ENCODE measurements at places on chromosomes 3 and 15.

GRCh38 chr15:60585743-60586708 is 107.1 kb upstream of the ICE2 start:
- peak; percentile 69 for DNase-seq

GRCh38 chr3:101861212-101861788 is 12.0 kb downstream of the NFKBIZ start:
- no peak for DNase-seq

GRCh38 chr3:116191409-116191808 is 253.9 kb downstream of the LSAMP start:
- DNase-seq, result no peak

- DNase-seq, result no peak
Measured at GRCh38 chr3:21392526-21392925, 358.5 kb downstream of the ZNF385D start.

- no peak for DNase-seq
Measured at GRCh38 chr15:43868406-43868805, 41.6 kb downstream of the WDR76 start.

- DNase-seq, result no peak
Measured at GRCh38 chr15:95292785-95293450, 1037.6 kb upstream of the NR2F2 start.

DNA sequence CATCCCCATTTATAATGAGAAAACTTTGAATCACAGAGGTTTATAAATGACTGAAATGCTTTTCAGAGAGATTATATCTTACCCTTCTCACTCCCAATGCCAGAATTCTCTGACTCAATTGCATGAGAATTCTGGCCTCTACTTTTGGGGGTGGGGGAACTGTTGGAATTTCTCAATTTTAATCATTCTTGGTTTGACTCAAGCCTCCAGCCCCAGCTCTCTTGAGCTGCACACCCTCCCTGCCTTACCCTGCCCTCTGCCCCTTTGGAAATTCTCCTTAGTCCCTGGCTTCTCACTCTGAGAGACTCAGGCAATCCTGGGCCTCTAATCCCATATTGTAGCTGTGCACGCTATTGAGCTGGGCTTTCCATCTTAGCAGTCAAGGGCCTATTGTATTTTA is 44.2 kb downstream of the ZNF589 start:
- no peak for DNase-seq

- no peak for DNase-seq
Measured at GRCh38 chr3:101928890-101929289, 79.6 kb downstream of the NFKBIZ start.

DNA sequence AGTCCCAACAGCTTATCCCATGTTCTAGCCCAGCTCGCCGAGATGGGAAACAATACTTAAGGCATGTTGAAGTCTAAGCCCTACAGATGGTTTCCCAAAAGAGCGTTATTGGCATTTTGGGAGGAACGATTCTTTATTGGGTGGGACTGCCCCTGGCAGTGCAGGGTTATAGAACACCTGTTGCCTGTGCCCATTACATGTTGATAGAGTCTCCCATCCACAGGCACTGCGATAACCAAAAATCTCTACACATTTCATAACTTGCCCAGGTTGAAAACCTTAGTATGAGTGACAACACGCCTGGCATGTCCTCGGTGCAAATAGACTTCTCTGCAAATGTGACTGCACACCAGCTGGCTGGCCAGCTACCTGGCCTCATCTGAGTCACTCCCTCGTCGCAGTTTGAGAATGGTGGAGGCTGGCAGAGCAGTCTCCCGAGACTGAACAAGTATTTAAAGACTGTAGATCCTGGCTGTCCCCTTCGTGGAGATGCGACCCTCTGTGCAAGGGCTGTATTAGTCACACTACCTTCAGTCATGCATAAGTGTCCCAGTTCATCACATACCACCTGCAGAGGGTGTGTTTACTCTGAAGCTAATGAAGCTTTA is 18.7 kb downstream of the ZNF80 start:
- DNase-seq, result peak; percentile 72

GRCh38 chr3:105816833-105817232 is 52.0 kb downstream of the CBLB start:
- DNase-seq, result no peak

DNA sequence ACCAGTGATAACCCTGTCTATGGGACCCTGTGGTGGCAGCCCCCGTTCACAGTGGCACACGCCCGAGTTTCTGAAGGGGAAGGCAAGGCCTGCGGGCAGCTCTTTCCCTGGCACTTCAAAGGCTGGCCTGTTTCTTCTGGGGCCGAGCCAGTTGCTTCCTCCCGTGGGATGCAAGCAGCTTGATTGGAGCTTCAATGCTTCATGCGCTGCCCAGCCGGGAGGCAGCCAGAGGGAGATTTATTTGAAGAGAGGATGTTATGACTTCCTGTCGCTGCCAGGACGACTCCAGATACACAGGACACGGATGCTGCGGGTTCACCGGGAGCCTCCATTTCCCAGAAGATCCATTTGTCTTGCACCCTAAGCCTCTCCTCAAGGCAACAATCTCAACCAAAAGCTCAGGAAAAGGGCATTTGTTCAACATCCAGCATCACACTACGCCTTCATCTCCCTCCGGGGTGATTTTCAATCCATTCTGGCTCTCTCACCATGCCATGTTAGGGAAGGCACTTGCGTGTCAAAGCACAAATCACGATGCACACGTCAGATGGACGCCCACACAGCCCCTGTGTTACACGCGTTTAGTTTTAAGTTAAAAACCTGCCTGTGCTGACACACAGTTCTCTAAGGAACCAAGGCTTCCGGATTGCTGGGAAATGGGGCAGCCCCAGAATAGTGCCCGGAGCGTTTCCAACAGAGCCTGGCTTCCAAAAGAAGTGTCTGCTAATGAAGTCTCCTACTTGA is 330.2 kb downstream of the OCA2 start:
- no peak for DNase-seq

DNA sequence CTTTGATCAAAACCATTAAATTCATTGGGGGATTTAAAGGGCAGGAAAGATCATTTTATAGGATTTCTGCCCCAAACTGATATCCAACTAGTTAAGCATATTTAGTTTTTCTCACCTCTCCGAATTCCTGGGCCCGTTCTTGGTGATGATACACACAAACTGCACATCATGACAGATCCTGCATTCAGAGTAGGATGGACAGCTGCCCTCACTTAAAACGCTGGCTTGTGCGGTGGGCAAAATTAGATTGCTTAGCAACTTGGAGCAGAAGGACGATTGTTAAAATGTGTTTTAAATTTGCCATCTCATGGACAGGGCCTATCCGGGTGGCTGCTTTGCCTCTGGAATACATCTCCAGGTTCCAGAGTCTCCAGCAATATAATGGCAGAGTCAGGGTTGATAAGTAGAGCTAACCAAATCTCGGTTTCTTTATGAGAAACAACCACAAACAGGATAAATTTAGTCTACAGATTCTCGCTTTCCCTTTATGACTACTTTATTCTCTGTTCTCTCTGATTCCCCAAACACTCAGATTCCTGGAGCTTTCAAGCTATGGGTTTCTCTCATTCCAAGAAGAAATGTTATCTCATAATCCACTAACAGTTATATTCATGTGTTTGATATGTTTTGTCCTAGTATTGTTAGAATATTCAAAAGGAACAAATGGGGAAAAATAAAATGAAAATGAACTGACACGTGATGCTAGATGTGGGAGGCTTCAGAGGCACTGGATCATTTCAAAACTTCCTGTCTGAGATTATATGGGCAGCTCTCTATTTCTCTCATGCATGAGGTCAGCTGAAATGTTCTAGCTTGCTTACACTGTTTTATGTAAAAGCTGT is 1014.1 kb upstream of the SEMA6D start:
- no peak for DNase-seq

- no peak for DNase-seq
Measured at GRCh38 chr15:37038716-37039106, 61.6 kb downstream of the MEIS2 start.

DNA sequence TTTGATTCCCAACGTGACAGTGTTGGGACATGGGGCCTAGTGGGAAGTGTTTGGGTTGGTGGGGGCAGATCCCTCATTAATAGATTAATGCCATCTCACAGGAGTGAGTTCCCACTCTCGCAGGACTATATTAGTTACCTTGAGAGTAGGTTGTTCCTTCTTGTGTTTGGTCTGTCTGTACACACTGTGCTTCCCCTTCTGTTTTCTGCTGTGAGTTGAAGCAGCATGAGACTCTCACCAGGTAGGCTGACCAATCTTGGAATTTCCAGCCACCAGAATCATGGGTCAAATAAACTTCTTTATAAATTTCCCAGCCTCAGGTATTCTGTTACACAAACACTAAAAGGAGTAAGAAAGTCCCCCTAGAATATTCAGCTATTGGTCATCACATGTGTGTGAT is 145.4 kb downstream of the ERC2 start:
- DNase-seq, result no peak

- no peak for DNase-seq
Measured at GRCh38 chr3:138082992-138083386, 32.4 kb downstream of the DZIP1L start.

Measured in activated CD4-positive, alpha-beta memory T cell treated with anti-CD3 and anti-CD28 coated beads for 36 hours (primary cell).